ENCODE measurements at places on chromosomes 11 and 22.

GRCh38 chr11:118099838-118100556 lies 13.2 kb upstream of the SMIM35 start:
- DNase-seq, result no peak

- DNase-seq, result peak; percentile 89
Measured at GRCh38 chr11:33015621-33016551, at the start of gene DEPDC7. Gene DEPDC7, plus strand, starts transcription at chr11:33015878. Its CDS starts 78 bp downstream, at chr11:33015956.

DNA sequence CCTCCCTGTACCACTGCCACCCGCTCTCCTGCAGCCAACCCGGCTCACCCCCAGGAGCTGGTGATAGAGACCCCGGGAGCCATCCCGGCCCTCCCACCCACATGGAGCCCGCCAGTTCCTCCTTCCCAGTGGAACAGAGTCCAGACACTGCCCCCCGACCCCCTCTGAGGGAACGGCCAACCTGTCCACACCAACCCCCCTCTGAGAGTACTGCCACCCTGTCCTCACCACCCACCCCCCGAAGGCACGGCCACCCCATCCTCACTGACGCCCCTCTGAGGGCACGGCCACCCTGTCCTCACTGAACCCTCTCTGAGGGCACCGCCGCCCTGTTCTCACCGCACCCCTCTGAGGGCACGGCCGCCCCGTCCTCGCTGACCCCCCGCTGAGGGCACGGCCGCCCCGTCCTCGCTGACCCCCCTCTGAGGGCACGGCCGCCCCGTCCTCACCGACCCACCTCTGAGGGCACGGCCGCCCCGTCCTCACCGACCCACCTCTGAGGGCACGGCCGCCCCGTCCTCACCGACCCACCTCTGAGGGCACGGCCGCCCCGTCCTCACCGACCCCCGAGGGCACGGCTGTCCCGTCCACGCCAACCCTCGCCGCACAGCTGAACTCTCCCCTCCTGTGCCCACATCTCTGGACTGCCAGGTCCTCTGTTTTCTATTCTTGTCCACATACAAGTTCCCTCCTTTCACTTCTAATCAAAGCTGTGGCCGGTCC lies 18.0 kb downstream of the TOLLIP start:
- no peak for DNase-seq

GRCh38 chr11:66619080-66619554 lies 2.7 kb downstream of the RBM14 start:
- peak; percentile 28 for DNase-seq

GRCh38 chr11:95660038-95660437 lies 129.5 kb downstream of the FAM76B start:
- DNase-seq, result no peak

DNA sequence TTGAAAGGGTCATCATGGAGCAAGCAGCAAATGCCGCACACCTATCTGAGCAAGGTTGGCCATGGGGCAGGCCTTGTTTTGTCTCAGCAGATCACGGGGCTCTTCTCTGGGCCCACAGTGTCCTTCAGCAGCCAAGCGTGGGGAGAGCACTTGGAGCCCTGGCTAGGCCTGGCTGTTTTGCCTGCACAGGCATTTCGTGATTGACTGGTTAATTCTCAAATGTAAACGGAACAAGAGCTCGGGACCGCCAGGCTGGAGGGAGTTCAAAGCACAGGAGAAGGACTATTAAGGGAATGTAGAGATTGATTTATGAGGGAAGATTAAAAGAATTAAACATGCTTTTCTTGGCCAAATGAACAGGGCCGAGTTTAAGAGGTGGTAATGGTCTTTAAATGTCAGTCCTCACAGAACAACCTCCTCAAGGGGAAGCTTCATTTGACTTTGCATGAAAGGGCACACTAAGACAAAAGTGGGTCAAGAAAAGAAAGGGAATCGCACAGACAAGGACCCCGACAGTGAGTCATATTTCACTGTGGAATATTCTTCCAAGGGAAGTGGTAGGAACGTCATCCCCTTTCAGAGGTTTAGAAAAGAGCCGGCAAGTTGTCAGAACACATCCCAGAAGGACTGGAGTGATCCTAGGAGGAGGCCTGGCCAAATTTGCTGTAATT lies 20.7 kb downstream of the SPON1 start:
- peak; percentile 42 for DNase-seq

GRCh38 chr11:117822074-117823033 lies 2.2 kb downstream of the FXYD2 start:
- DNase-seq, result no peak

DNA sequence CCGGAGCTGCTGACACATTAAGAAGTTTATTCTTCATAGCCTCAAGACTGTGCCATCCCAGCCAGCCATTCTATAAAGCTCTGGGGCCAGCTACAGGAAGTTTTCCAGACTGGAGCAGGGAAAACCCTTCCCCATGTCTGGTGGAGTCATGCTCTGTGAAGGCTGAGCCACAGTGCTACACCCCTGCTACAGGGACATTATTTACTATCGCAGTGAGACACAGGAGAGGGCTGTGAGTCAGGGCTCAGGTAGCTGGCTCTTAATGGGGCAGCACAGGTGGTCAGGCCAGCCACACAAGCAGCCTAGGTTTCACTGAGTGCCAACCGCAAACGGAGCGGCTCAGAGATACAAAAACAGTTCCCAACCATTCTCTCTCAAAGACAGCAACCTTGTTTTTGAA lies 12.1 kb downstream of the HPS4 start:
- peak; percentile 84 for DNase-seq

GRCh38 chr11:62547691-62548281 lies 1.2 kb upstream of the AHNAK start:
- DNase-seq, result no peak

- no peak for DNase-seq
Measured at GRCh38 chr11:40273192-40273732, 1186.2 kb downstream of the LRRC4C start.

- DNase-seq, result peak; percentile 19
Measured at GRCh38 chr22:46561435-46561905, 24.1 kb upstream of the CELSR1 start.

GRCh38 chr11:28517621-28518020 lies 409.4 kb downstream of the METTL15 start:
- no peak for DNase-seq

- no peak for DNase-seq
Measured at GRCh38 chr11:26743622-26744021, 21.8 kb upstream of the SLC5A12 start.

DNA sequence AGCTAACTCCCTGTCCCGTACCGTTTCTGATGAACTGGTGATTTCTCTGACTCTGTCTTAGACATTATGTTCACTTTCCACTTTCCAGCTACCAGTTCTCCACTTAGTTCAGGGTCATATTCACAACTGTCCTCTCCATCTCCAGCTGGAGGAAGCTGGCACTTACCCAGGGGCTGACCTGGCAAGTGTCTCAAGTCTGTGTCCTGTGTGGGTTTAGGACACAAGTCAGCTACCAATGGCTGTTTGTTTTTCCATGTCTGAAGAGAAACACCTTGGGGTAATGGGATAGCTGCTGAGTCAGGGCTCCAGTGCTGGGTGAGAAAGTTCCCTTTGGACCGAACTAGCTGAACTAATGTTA lies 134.4 kb downstream of the CSNK2A3 start:
- DNase-seq, result no peak

- DNase-seq, result peak; percentile 59
Measured at GRCh38 chr11:119406005-119406404, 17.0 kb downstream of the THY1 start.

DNA sequence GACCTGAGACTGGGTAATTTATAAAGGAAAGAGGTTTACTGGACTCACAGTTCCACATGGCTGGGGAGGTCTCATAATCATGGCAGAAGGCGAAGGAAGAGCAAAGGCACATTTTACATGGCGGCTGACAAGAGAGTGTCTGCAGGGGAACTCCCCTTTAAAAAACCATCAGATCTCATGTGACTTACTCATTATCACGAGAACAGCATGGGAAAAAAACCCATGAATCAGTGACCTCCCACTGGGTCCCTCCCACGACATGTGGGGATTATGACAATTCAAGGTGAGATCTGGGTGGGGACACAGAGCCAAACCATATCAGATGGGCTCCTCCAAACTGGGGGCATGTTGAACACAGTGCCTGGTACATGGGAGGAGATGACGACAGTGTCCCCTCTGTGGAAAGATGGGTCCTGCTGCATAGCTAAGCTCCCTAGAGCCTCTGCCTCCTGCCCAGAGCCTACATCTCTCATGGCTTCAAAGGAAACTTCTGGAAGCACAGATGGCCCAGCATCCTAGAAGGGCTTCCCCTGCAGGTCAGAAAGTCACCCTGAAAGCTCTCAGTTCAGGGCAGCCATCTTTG lies 46.1 kb downstream of the MYEOV start:
- DNase-seq, result no peak

- DNase-seq, result peak; percentile 42
Measured at GRCh38 chr11:100625041-100625440, 62.0 kb upstream of the ARHGAP42 start.

DNA sequence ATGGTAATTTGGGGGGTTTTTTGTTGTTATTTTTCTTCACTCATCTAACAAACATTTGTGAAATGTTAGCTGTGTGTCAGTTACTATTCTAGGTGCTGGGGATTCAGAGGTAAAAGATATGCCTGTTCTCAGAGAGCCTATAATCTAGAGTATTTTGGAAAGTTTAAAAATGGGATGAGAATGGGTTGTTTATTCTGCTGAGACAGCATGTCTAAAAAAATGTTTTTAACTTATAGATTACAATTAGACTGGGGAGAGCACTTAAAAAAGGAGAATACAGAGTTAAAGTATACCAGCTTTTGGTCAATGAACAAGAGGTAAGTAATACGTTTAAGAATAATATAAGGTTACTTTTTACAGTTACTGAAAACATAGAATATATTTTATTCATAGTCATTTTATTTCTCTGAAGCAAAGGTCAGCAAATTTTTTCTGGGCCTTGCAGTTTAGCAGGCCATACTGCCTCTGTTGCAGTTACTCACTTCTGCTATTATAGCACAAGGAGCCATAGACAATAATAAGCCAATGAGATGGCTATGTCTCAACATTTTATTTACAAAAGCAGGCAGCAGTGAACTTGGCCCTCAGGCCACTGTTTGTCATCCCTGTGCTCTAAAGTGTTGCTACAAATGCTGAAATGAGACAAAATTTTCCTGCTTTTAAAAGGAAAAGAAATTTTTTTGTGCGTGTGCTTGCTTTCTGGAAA lies 60.0 kb downstream of the DKK3 start:
- no peak for DNase-seq

DNA sequence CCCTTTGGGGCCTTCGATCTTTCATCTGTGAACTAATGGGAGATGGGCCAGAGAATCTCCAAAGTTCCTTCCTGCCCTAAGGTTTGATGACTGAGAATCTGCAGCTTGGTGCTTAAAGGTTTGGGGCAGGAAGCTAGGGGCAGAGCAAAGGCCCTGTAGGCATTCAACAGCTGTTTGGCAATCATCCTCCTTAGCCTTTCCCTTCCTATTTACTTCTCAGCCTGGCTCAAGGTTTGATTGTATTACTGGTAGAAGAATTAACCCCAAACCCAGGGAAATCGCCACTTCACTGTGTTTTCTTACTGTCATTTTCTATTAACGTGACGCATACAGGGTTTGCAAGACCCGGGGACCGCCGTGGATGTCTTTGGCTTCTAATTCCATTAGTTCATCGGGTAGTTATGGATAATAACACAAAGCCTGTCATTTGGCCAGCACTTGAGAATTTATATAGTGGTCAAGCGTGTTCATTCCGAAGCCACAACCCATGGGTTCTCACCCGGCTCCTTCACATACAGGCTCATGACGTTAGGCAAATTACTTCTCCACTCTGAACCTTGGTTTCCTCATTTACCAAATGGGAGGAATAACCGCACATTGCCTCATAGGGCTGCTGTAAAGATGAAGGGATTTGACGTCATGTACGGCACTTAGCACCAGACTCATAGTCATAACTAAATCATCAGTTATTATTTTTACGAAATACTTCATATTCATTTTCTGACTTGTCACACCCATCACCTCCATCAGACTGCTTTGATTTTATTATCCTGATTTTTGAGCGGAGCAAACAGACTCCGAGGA lies 158.1 kb downstream of the FBXO7 start:
- no peak for DNase-seq

DNA sequence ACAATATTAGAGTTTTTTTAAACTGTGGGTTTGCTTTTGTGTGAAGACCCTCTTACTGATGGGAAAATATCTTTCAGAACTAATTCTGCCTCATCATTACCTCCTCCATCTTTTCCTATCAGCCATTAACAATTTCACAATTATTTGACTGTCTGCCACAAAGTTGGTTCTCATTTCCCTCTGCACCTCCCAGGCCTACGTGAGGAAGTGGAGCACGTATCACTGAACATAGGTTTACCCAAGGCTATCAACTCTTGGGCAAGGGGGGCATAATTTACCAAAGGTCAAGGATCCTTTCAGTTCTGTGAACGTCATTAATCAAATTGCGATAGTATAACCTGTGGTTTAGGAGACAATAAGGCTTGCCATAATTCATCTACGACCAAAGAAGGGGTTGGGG lies 60.0 kb downstream of the LIF start:
- no peak for DNase-seq

DNA sequence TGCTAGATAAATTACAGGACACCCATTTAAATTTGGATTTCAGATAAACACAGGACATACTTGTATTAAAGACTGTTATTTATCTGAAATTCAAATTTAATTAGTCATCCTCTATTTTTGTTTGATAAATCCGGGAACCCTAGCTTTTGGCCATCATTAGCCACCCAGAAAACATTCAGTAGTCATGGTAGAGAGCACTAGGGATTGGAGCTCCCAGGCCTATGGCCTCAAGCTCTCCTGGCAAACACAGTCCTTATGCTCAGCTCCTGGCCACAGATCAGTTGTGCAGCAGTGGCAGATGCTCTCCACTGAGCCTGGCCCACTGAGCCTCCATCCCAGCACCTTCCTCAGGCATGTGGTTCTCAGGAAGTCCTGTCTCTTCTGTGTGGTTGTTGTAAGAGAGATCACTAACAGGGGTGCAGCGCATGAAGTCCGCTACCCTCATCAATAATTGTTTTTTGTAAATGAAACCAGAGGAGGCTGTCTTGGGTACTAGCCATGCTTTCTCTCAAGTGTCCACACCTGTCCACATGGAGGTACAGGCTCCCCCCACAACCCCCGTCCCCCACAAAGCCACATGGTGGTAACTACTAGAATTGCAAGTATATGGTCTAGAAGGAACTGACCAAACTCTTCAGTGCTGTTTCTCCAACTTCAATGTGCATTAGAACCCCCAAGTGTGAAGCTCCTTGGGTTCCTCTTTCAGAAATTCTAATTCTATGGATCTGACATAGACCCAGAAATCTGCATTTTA lies 1.1 kb upstream of the IRAG1 start:
- DNase-seq, result peak; percentile 34

DNA sequence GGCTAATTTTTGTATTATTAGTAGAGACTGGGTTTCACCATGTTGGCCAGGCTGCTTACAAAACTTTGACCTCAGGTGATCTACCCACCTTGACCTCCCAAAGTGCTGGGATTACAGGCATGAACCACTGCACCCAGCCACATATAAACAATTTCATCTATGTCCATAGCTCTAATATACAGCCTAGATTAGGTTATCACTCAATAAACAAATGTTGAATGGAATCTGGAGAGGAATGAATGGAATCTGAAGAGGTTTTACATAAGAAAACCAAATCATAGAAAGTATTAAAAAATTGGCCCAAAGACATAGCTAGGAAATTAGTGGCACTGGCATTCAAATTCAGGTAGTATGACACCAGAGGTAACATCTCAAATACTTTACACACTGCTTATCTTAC lies 1401.4 kb upstream of the TENM4 start:
- no peak for DNase-seq

- DNase-seq, result no peak
Measured at GRCh38 chr22:30884211-30885000, 84.2 kb downstream of the MORC2 start.

- DNase-seq, result peak; percentile 68
Measured at GRCh38 chr22:32708830-32709229, 92.7 kb upstream of the TIMP3 start.

Measured in fibroblast of skin of right quadriceps (primary cell).